ENCODE measurements at places on chromosomes 7 and 10.

DNA sequence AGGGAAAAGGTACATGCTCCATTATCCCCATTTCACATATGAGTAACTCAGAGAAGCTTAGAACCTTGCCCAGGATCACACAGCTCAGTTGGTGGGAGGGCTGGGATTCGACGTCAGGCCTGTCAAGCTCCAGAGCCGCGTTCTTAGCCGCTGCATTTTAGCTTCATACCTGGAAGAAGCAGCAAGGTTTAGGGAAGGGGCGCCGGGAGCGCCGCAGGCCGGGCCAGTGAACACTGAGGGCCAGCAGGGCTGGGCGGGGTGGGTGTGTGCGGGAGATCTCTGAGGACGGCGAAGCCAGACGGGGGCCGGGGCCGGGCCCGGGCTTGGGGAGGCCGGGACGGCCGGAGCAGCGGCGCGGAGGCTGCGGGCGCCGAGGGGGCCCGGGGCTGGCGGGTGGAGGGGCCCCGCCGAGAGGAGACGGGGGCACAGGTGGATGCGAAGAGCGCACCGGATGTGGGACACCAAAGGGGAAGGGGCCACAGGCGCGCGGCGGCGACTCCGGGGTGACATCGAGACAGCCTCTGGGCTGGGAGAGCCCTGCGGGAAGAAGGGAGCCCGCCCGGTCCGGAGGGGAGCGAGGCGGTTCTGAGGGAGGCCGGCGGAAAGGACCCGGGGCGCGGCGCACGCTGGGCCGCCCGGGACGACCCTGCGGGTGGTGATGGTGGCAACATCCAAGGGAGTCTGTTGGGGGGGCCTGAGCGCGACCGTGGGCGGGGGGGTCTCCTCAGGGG lies 498 bp downstream of the NDST2 start:
- DNase-seq: no peak

- DNase-seq: no peak
Observed at GRCh38 chr7:44798649-44799305, 2.3 kb downstream of the PPIA start.

- no peak for DNase-seq
Observed at GRCh38 chr10:131982185-131982756, 548 bp upstream of the BNIP3 start.

GRCh38 chr7:117064688-117065087 lies 111.4 kb downstream of the ST7 start:
- DNase-seq: no peak

GRCh38 chr7:35571611-35572240 lies 123.2 kb downstream of the HERPUD2 start:
- DNase-seq: no peak

- DNase-seq: no peak
Observed at GRCh38 chr7:158343526-158343925, 244.1 kb downstream of the PTPRN2 start.

- DNase-seq: no peak
Observed at GRCh38 chr7:128793181-128793547, 1.4 kb downstream of the CCDC136 start.

DNA sequence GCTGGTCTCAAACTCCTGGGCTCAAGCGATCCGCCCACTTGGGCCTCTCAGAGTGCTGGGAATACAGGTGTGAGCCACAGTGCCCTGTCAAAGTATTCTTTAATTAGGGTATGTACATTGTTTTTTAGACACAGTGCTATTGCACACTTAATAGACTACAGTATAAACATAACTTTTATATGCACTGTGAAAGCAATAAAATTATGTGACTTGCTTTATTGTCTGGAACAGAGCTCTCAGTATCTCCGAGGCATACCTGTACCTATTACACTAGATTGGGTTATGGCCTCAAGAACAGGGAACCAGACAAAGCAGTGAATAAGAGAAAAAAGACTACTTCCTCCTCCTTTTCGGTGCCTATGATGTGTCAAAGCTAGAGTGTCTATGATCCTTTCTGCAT lies 13.1 kb downstream of the ATOH7 start:
- no peak for DNase-seq

- DNase-seq: no peak
Observed at GRCh38 chr10:98425511-98426352, 10.8 kb upstream of the PYROXD2 start.

DNA sequence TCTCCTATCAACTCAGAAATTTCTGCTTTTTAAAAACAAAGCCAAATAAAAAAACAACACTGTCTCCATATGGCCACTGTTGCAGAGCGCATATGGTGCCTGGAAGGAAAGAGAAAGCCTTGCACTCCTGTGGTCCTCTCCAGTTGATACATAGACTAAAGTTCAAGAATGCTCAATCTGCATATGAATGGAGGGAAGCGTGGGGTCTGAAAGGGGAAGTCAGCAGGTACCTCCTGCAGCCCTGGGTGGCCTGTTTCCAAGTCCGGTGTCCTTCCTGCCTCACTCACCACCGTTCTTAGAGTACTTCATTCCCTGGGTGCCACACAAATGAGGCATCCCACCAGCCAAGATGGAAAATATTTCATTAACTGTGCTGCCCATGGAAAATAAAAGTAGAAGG lies 138.3 kb upstream of the PALS2 start:
- no peak for DNase-seq

GRCh38 chr7:50591098-50591479 lies 25.9 kb upstream of the DDC start:
- DNase-seq: no peak

GRCh38 chr7:104264285-104264684 lies 56.5 kb upstream of the ORC5 start:
- no peak for DNase-seq

DNA sequence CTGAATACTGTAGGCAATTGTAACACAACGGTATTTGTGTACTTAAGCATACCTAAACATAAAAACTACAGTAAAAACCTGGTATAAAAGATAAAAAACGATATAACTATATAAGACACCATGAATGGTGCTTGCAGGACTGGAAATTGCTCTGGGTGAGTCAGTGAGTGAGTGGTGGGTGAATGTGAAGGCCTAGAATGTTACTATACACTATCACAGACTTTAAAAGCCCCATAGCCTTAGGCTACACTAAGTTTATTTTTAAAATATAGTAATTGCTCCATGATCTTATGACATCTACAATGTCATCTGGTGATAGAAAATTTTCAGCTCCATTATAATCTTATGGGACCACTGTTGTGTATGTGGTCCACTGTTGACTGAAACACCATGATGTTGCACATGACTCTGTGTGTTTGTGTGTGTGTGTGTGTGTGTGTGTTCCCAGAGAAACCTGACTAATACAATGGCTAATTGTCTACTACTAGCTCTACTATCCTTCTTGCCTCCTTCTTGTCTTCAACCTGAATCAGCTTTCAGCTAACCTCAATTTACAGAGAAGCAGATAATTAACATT lies 27.6 kb upstream of the PRPF18 start:
- DNase-seq: no peak

DNA sequence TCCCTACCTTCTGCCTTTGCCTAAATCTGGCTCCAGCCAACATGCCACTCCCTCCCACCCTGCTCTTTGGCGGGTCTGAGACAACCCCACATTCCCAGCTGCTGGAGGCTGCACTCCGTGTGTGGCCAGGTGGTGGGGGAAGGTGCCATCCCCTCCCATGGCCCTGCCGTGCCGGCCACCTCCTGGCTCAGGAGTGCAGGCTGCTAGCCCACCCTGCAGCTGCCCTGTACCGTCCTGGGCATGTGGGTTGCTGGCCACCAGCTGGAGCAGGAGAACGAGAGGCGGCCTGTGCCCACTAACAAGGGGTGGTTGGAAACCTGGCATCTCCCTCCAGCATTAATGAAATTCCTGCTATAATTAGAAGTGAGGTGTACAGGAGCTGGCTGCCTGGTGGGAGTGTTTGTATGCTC lies 97.6 kb downstream of the ZMIZ1 start:
- DNase-seq: no peak

GRCh38 chr10:51789118-51789517 lies 89.7 kb upstream of the CSTF2T start:
- DNase-seq: no peak

- peak; percentile 31 for DNase-seq
Observed at GRCh38 chr10:117461766-117462423, 80.7 kb upstream of the EMX2 start.

GRCh38 chr10:119650692-119651513 lies at the start of gene BAG3:
BAG3 (plus strand) TSS chr10:119651380; CDS start chr10:119651676, 296 bp downstream.
- peak; percentile 90 for DNase-seq

- DNase-seq: no peak
Observed at GRCh38 chr7:84801396-84801795, 385.5 kb downstream of the SEMA3D start.

- DNase-seq: no peak
Observed at GRCh38 chr7:96299496-96299895, 22.4 kb downstream of the SLC25A13 start.

DNA sequence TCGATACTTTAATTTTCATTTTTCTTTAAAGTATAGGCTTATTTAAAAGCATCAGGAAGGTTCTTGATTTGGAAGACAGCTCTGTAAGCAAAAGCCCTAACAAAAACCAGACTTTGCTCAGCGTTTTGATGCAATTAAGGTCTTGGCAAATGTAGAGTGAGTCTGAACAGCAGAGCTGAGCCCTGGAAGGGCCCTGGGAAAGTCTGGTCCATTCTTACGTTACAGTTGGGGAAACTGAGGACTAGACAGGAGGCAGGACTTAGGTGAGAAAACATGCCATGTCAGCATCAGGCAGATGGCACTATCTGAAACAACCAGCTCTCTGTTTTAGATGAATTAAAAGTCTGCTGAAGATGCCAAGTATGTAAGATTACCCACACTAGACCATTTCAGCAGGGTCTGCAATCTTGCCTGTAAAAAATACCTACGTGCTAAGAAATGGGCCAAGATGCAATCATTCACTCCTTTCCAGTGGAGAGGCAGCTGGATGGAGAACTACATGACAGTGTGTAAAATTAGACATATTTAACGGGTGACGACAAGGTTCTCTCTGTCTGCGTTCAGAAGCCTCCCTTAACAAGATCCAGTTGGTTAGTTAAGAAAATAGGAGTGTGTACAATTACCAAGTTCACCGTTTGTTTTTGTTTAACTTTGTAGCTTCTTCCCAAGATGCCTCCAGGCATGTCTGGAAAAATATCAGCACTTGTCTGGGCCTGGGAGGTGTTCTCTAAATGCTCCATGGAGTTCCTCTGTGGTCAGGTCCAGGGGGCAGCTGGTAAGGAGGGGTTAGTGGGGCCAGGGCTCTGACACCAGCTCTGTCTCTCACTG lies 502.3 kb upstream of the ZMIZ1 start:
- DNase-seq: no peak

- peak; percentile 41 for DNase-seq
Observed at GRCh38 chr7:4189131-4189570, 492.9 kb upstream of the FOXK1 start.

- DNase-seq: no peak
Observed at GRCh38 chr10:105094048-105094447, 453.0 kb downstream of the SORCS3 start.

DNA sequence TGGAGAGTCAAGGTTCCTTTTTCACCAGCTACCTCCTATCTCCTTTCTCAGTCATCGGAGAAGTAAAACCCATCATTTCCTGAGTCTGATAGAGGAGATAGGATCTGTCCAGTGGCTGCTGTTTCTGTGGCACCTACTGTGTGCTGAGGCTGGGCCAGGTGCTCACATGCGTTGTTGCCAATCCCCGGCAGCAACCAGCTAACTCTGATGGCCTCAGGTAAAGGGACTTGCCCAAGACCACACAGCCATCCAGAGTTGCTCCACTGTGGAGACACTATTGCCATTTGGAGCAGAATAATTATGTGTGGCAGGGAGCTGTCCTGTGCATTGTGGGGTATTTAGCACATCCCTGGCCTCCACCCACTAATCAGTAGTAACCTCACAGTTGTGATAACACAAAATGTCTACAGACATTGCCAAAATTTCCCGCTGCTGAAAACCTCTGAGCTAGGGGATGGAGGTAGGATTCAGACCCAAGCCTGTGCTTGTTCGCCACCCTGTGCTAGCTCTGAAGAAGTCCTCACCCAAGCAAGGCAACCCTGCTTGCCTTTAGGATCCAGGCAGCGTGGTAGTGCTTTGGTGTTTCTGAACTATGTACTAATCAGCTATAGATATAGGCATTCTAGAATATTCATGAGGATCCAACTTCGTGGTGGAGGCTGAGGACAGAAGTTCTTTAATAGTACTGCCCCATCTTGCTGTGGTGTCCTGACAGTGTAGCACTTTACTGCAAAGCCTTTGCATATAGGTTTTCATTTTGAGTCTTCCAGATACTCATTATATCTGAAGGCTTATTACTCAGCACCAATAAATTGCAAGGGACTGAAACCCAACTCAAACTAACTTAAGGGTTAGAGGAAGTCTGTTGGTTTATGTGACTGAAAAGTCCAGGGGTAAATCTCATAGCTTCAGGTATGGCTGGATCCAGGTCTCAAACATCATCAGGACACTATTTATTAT lies 164.6 kb downstream of the GRK5 start:
- no peak for DNase-seq

GRCh38 chr10:125982260-125982948 lies 86.0 kb downstream of the FANK1 start:
- DNase-seq: peak; percentile 74

GRCh38 chr10:75449382-75450074 lies 18.1 kb downstream of the LRMDA start:
- DNase-seq: no peak

- DNase-seq: no peak
Observed at GRCh38 chr10:7855205-7855604, 36.9 kb downstream of the TAF3 start.

DNA sequence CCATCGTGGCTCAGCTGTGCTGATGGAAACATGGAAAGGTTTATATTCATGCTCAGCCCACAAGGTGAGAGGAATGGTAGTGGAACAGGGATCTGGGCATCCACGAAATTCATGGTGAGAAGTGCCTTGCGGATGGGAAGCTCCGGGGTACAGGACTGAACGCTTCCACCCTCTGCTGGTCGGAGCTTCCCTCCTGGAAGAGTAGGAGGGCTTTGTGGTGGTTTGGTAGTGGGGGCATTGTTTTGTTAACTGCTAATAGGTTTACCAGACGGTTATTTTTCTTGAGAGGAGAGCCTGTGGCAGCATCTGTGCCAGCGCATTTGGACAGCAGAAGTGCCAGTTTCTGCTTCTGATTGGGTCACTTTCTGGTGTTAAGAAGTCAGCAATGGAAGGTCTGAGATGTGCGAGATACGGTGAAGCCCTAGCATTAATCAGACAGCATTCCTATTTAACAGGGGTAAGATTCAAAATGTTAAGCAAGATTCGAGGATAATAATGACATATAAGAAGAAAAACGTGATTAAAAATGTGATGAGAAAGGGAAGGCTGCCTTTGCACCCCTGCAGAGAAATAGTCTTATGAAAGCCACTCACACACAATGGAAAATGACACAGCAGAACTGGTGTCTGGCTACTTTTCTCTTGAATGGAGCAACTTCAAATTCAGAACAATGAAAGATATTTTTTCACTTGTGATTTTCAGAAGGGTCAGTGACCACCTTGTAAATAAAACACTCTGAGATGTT lies 17.7 kb downstream of the ABCA13 start:
- DNase-seq: no peak

- peak; percentile 84 for DNase-seq
Observed at GRCh38 chr7:48089046-48090003, at the start of gene UPP1. UPP1 (plus strand) TSS chr7:48089265; CDS start chr7:48094784, 5,519 bp downstream.
